Foreskin melanocyte (primary cell): ENCODE measurements at places on chromosomes 13 and 19.

DNA sequence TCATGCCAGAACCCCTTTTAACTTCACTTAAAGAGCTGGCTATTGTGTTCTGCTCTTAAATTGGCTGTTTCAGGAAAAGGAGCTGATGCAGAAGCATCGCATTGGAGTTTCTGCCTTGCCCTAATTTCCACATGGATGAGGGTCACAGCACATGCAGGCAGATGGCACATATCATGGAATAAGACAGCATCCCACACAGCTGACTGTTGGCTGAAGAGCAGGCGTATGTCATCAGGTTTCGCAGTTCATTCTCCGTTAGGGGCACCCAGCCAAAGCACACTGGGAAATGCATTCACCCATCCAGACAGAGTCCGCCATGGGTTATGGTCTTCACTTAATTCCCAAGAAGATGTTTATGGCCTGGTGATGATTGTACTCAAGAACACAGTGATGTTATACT, 572.5 kb downstream of the LIG4 start:
- no peak for DNase-seq

DNA sequence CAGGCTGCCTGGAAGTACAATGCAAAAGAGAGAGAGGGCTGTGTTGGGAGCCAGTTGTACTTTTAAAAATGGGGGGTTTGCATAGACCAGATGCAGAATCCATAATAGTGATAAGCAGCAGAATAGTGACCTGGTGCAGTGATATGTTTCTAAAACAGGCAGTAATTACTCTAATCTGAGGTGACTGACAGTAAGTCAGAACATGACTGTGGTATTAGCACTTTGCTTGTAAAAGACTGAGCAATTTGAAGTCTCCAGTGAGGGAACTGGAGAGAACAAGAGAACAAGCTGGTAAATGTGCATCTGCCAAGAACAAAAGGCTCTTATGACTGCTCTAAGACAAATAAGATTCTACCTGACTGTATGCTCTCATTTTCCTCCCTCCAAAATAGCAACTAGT, 383.4 kb downstream of the ITGBL1 start:
- DNase-seq: no peak

- no peak for DNase-seq
Measured at GRCh38 chr13:73466561-73466960, 407.8 kb downstream of the KLF5 start.

- DNase-seq: peak; percentile 13
Measured at GRCh38 chr13:26074706-26075105, 22.9 kb upstream of the SHISA2 start.

DNA sequence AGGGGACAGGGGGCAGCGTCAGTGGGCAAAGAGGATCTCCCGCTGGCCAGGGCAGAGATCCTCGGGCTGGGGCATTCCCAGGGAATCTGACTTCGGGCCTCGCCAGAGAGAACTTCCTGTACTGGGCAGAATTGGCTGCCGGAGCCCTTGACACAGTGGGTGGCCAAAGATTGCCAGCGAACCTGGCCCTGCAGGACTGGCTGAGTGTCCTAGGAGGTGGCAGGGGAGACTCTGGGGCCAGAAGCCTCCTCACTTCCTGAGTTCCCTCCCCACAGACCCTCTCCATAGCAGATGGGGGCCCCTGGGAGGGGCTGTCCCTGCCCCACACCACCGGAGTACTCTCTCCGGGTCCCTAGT, 19.3 kb downstream of the DPP9 start:
- DNase-seq: no peak

DNA sequence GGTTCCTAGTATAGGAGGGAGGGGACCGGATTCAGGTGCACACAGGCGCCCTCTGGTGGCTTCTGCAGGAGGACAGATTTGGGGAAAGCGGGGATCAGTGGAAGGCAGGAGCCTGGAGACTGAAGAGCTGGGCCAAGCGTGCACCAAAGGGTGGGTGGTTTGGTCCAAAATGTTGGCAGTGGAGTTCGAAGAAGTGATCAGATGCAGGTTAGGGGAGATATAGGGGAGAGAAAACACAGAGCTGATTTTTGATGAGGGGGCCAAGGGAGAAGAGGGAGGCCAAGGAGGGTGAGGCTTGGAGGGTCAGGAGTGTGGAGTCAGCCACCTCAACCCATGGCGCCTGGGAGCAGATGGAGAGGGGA, 6.8 kb upstream of the CARM1 start:
- peak; percentile 59 for DNase-seq

DNA sequence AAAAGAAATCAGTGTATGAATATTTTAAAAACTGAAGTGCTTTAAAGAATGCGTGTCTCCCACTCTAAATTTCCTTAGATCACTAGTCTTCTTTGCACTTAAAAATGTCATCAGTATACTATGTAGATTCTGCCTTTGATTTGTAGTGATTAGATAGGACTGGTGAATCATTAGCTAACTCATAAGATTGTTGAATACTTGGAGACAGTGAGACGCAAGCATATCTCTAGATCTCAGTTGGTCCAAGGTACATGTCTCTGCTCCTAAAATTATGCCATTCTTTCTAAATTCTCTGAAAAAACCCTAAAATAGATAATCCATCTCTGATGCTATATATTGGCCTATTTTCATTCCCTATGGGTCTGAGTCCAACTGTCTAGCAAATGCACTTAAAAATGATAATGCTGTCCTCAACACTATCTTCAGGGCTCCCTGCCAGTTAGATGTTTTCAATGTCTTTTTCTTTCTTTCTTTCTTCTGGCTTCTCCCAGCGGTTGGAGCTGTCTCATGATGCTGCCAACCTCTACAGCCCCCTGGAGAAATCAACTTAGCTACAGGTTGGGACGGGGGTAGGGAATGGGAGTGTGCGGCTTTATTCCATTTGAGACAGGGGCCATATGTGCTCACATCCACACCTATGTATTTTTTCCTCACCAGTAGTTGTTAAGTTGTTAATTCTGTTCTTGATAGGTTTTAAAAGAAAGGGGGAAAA, 301.0 kb downstream of the NDFIP2 start:
- no peak for DNase-seq

DNA sequence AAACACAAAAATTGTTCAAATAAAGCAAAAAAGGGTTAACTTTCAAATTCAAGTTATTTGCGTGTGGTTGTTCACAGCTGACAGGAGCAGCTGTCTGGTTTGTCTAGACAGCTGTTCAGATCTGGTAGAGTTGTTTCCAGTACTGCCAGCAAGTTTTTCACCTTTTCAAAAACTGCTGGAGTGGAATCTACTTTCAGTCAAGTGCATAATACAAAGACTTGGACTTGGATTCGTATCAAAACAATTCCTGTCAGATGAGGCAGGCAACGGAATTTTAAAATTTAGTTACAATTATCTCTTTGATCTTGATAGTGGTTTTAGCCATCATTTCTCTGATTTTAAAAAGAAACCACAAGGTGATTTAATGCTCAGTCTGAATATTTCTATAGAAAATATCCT, 51.7 kb upstream of the EEF1AKMT1 start:
- no peak for DNase-seq

DNA sequence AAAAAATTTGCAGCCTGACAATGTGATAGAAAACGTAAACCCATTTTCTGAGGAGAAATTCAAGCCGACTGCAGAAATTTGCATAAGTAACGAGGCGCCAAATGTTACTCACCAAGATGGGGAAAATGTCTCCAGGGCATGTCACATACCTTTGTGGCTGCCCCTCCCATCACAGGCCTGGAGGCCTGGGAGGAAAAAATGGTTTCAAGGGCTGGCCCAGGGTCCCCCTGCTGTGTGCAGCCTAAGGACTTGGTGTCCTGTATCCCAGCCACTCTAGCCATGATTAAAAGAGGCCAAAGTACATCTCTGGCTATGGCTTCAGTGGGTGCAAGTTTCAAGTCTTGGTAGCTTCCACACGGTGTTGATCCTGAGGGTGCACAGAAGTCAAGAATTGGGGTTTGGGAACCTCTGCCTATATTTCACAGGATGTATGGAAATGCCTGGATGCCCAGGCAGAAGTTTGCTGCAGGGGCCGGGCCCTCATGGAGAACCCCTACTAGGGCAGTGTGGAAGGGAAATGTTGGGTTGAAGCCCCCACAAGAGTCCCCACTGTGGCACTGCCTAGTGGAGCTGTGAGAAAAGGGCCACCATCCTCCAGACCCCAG, 1842.3 kb downstream of the PCDH9 start:
- no peak for DNase-seq
